NCI-H524 treated with DMSO at 0.1 percent for 48 hours (cell line): ENCODE measurements at places on chromosomes 1 and 21.

GRCh38 chr1:226029093-226029496 is 30.0 kb upstream of the SDE2 start:
- DNase-seq, result no peak

DNA sequence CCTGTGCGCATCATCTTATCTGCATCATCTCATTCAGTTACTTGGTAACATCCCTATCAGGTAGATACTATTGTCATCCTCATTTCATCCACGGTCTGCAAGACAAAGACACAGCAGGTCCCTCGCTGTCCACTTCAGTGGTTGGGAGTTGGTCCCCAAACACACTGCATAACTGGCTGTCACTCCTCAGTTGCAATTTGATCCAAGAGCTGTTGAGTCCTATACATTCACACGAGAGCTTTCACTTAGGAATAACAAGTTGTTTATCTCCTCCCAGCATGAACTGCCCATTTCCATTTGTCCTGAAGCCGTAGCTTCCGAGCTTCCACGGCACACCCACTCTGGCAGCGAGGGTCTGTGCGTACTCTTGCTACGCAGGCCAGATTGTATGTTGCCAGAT is 472.0 kb downstream of the CAMTA1 start:
- no peak for DNase-seq

DNA sequence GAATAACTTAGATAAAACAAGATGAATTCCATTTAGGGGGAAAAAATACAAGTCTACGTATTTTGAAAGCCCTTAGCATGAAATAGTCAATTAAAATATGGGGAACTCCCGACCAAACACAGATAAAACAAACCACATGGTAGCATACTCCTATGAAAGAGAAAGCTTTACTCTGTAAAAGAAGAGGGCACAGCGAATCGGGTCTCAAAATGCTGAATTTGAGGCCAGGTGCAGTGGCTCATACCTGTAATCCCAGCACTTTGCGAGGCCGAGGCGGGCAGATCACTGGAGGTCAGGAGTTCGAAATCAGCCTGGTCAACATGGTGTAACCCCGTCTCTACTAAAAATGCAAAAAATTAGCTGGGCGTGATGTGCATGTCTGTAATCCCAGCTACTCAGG is 116.9 kb upstream of the TIAM1 start:
- no peak for DNase-seq

DNA sequence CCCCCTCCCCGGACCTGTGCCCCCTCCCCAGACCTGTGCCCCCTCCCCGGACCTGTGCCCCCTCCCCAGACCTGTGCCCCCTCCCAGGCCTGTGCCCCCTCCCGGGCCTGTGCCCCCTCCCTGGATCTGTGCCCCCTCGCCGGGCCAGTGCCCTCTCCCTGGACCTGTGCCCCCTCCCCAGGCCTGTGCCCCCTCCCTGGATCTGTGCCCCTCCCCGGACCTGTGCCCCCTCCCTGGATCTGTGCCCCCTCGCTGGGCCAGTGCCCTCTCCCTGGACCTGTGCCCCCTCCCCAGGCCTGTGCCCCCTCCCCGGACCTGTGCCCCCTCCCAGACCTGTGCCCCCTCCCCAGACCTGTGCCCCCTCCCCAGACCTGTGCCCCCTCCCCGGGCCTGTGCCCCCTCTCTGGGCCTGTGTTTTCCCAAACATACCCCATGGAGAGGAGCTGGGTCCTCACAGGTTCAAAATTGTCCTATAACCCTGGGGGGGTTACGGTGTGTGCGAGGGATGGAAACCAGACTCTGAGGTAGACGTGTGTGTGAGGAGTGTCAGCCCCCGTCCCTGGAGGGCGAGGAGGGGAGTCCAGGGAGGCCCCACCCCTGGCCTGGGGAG is 47.6 kb upstream of the POFUT2 start:
- DNase-seq, result no peak

DNA sequence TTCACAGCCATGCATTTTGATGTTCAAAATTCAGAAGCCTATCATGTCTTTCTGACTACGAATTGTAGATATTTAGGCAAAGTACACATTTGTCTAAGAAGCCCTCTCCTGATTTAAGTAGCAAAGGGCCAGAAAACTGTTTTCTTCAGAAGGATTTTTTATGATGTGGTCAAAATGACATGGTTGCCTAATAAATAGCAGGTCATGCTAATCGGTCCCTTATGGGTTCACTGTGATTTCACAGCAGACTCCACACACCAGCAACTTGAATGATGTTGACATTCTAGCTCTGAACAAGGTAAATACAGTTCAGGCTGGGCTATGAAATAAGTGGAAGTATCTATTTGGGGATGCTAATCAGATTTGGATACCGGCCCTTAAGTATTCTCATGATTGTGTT is 178.7 kb upstream of the DPYD start:
- no peak for DNase-seq

DNA sequence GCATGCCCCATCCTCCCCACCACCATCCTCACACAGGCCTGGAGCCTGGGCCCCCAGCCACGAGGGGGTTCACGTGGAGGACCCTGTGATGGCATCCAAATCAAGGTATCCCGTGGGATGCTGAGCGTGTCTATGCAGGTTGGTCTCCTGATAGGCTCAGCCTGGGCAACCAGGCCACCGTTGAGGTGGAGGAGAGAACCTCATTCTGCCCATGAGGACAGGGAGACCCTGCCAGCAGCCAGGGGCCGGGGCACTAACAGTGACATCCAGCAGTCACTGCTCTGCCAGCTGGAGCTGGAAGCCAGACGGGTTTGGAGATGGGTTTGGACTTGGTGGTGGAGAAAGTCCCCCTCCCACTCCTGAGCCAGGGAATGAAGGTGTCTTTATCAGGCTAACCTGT is 582.8 kb downstream of the MATN1 start:
- no peak for DNase-seq

DNA sequence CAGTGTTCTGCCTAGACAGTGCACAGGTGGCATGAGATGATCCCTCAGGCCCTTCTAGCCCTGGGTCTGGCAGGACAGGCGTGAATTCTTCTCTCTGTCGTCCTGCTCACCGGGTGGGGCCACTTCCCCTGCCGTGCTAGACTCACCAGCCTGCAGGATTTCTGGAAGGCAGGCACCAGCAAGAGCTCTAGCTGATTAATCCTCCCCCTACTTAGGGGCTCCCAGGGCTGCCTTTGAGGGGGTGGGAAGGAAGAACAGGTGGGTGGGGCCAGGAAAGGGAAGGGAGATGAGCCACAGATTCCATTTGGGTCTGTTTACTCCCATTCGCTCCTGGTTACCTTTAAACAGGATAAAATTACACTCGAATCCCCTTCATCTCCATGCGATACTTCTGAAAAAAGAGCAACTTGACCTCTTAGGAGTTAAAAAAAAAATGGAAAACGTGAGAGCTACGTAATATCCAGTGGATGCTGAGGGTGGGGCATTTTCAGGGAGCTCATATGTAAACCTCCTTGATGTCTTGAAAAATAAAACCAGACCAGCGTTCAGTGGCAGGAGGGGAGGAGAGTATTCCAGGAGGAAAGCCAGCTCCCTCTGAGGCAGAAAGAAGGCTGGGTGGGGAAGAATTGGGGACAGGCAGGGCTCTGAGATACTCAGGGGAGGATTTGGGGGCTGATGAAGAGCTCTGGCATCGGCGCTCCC is 665.5 kb downstream of the PTPRU start:
- DNase-seq, result no peak

GRCh38 chr1:100530880-100531487 is 7.0 kb upstream of the GPR88 start:
- no peak for DNase-seq

DNA sequence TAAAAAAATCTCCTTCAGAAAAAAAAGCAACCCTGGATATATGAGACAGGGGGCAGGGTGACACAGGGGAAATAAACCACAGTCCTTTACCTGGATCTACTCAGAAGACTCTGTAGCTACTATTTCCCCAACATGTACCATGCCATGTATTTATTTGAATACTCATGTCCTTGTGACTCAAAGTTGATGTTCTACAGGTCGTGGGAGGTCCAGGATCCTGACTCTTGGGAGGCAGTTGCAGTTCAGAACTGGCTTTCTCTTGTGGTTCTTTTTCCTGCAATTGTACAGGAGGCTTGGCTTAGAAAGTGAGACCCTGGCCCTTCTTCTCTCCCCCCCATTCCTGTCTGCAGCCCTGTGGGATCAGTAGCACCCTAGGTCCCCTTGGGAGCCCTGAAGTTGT is 5.8 kb upstream of the IL24 start:
- no peak for DNase-seq

GRCh38 chr1:219544163-219544846 is 68.6 kb downstream of the ZC3H11B start:
- peak; percentile 33 for DNase-seq

- no peak for DNase-seq
These were observed 73.4 kb downstream of the SH3BGR start for GRCh38 chr21:39525129-39525528.

GRCh38 chr1:1550591-1551432 is 10.4 kb upstream of the TMEM240 start:
- DNase-seq, result no peak

- DNase-seq, result no peak
These were observed 474.5 kb upstream of the BEND5 start for GRCh38 chr1:49251019-49251784.

DNA sequence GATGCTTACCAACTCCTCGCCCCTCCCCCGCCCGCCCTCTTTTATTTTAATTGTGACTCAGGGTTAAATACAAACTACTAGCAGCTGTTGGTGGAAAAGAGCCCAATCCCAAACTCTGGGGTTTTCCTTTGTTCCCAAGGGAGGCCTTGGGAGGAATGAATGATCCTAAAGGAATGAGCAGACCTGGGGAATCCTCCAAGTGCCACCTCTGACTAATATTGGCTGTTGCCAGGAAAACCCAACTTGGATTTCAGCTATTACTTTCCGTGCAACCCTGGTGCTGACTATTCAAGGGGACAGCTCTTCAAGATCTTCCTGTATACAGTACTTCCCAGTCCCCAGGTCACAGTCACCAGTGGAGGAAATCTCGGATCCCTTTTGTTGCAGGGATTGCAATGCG is 1.3 kb upstream of the S100A10 start:
- DNase-seq, result no peak

GRCh38 chr1:225825078-225825477 is 15.2 kb downstream of the EPHX1 start:
- DNase-seq, result no peak

DNA sequence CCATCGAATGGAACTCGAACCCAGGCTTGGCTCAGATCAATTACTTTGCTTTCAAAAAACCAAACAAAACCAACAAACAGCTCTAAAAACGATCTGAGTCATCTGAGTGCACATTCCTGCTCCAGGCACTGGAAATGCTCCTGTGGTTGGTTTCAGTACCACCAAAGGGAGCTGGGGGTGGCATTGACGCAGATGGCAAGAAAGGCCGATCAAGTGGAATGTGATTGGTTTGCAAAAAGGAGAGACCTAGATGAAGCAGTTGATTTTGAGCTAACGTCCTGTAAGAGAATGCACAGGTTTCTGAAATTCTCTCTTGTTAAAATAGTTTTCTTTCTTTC is 39.5 kb downstream of the PIK3CD start:
- DNase-seq, result no peak
